ENCODE measurements at places on chromosomes 1 and 21.

GRCh38 chr1:248821641-248822040, 4.1 kb downstream of the SH3BP5L start:
- no peak for DNase-seq

DNA sequence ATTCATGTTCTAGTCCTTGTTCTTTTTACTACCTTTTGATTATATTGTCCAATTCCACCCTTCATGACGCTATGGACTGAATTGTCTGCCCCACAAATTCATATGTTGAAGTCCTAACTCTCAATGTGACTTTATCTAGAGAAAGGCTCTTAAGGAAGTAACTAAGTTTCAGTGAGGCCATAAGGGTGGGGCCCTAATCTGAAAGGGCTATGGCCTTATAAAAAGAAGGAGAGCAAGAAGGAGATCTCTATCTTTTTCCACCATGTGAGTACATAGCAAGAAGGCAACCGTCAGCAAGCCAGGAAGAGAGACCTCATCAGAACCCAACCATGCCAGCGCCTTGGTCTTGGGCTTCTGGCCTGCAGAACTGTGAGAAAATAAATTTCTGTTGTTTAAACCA, 95.9 kb downstream of the HIVEP3 start:
- no peak for DNase-seq

- DNase-seq, result no peak
Observed at GRCh38 chr1:74729741-74730478, 2.9 kb downstream of the CRYZ start.

- no peak for DNase-seq
Observed at GRCh38 chr1:59750328-59751003, 64.3 kb upstream of the HOOK1 start.

DNA sequence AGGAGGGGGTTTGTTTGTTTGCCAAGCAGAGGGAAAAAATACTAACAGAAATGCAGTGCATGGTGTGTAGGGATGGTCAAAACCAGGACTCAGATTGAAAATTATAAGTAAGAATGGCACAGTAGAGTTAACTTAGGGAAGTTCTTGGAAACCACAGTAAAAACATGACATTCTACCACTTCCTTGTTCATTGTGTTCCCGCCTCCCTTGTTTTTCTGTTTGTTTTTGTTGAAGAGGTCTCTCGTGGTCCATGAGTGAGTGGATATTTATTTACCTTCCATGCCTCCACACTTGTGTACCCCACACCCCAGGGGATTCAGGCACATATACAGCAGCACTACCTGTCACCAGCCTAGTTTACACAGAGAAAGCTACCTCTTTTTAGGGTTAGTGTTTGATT, 69.6 kb downstream of the OLFML2B start:
- DNase-seq, result no peak

DNA sequence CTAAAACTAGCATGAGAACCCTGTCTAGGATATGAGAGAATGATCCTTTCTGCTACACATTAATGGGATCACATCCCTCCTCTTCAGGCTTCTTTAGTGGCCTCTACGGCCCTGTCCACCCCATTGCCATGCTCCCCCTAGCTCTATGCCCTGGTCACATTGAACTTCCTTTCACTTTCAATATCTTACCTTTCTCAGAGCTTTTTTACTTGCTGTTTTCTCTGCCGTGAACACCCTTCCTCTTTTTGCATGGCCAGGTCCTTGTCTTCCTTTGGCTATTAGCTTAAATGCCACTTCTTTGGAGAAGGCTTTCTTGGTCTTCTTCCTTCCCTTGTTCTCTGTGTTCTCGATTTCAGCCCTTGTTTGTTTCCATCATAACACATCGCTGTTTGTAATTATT, 97.4 kb downstream of the GIPC2 start:
- DNase-seq, result no peak

GRCh38 chr1:29516063-29516820, 279.9 kb downstream of the PTPRU start:
- no peak for DNase-seq

DNA sequence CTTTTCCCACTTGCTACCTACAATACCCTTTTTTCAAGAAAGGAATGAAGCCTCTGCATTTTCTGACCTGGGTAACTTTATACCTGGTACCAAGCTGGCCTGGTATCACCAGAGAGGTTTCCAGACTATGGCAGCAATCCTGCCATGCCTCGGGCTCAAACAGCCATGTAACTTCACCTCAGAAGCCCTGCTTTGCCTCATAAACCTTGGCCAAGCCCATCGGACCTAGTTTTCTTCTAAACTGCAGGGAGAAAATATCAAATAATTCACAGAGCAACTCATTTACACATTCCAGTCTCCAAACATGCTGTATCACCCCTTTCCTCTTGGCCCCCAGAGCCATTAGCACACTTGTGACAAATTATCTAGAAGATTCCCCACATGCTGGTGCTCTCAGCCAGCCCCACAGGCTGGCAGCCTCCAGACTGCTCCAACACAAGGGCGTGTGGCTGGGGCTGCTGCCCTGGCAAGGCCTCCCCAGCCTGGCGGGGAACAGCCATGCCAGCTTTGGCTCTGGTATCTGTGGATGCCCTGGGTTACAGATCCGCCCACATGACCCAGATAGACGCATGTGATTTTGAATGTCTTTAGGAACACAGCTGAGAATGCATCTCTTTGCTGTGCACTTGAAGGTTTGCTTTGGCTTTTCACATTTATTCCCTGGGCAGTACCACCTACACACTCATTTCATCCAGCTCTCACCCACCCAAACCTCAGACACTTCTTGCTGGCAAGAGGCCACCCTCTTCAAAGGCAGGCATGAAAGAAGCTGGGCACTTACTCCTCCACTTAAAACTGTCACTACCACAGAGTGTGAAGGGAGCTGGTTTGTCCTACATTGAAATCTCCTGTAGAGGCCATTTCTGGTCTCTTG, 70.0 kb upstream of the BCAR3 start:
- no peak for DNase-seq

GRCh38 chr1:184379111-184379752, 7.6 kb upstream of the C1orf21 start:
- no peak for DNase-seq

DNA sequence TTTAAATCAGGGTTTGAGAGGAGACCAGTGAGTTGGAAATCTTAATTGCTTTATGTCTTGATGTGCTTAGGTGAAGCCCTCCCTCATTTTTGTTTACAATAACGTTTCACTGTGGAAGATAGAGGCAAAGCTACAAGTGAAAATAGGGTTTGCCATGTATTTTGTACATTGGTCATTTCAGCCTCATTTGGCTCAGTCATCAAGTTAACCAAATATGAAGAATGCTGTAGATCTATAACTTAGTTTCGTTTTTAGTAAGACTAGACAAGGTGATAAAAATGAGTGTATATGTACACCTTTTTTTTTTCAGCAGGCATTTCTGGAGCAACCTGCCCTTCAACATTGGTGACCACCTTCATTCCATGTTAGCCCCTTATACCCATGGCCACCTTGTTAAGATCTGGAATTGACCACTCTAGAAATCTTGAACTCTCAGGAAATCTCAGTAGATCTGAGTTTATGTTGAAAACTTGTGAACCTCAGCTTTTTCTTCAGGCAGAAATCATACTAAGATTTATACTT, 2.9 kb downstream of the NFYC start:
- no peak for DNase-seq
